ENCODE measurements at places on chromosomes 5 and 9.

DNA sequence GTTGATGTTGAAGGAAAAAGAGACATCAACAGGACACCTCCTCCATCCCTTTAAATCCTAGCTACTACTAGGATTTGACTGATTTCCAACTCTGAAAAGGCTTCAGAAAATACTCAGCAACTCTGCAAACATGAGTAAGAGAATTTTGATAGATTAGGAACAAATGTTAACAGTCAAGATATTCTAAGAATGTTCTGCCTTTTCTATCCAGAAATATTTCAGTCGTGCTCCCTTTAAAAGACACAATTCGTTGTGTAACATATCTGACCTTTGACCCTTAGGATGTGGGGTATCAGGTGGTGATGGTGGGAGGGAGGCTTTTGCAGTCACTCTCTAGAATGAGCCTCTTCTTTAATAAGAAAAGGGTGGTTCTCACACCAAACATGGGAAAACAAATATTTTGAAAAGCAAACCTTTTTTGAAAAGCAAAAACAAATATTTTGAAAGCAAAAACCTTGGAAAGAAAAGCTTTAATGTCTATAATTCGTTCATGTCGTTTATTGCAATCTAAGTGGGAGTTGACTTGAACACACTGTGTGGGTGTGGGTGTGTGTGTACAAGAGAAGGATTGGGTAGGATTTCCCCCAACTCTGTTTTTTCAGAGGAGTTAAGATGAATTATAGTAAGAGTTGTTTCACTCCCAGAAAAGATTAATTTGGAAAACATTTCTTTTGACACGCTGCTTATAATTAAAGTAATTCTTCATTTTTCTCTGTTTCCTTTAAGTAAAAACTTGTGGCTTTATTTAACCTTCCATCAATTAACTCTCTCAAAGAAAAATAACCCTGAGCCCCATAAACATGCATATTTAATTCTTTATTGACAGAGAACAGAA lies 152.8 kb downstream of the TMEM167A start:
- DNase-seq, result no peak

DNA sequence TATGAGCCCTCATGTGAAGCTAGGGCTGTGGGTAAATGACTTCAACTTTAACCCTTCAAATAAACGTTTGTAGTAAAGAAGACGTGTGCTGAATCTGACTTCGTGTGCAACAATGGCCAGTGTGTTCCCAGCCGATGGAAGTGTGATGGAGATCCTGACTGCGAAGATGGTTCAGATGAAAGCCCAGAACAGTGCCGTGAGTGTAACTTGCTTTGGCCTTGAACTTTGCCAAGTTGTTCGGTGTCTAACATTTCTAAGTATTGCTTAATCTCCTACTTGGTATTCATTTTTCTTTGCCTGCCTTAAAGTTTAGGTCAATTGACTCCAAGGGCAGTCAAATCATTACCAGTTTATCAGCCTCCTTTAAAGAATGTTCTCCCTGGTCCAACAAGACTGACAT lies 18.2 kb downstream of the VLDLR start:
- no peak for DNase-seq

GRCh38 chr9:101332362-101332761 lies 52.4 kb downstream of the BAAT start:
- no peak for DNase-seq

GRCh38 chr5:54018438-54018837 lies 291.9 kb downstream of the ARL15 start:
- DNase-seq, result no peak

- no peak for DNase-seq
Measured at GRCh38 chr5:141633871-141634561, 2.6 kb downstream of the HDAC3 start.

DNA sequence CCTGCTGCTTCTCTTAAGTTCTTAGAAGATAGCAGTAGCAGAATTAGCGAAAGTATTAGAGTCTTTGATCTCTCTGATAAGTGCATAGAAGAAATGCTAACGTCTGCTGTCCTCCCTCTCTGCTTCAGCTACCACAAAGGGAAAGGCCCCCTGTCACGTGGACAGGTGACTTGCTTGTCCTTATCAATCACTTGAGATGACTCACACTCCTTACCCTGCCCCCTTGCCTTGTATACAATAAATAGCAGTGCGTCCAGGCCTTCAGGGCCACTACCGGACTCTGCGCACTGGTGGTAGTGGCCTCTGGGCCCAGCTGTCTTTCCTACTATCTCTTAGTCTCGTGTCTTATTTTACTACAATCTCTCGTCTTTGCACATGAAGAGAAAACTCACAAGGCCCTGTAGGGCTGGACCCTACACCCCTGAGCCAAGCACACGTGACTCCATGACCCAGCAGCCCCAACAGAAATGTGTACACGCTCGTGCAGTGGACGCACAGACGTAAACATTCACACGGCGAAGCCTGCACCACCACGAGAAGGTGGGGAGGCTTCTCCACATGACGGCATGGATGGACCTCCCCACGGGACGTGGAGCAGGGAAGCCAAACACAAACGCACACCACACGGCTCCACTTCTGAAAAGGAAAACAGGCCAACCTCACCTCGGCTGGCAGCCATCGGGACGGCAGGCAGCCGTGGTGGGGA lies 38.3 kb downstream of the PNPLA7 start:
- DNase-seq, result no peak

DNA sequence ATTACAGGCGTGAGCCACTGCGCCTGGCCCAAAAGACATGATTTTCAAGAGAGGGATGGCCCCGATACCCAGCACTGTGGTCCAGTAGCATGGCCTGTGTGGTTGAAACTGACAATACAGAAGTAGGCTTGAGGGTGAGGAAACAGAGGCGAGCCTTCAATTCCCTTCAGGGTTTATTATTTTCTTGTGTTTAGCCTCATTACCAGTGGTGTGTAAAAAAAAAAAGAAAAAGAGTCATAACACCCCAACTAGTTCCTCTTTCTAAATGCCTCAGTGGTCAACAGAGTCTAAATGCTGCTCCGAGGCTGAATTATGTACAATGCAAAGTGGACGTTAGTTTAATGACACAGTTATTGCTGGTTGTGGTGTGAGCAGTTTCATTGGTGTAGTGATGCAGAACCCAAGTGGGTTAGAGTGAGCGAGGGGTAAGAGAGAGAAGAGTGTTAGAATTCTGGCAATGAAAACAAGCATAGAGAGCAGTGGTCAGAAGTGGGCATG lies 58.8 kb downstream of the SNX30 start:
- no peak for DNase-seq

- no peak for DNase-seq
Measured at GRCh38 chr5:143635146-143635752, 176.7 kb upstream of the HMHB1 start.
